ENCODE measurements at places on chromosomes 3 and 15.

GRCh38 chr3:399647-400046, 203.1 kb downstream of the CHL1 start:
- no peak for DNase-seq

- no peak for DNase-seq
Measured at GRCh38 chr3:98326945-98327344, 26.7 kb upstream of the OR5K4 start.

- no peak for DNase-seq
Measured at GRCh38 chr15:70151462-70151861, 53.7 kb upstream of the TLE3 start.

- no peak for DNase-seq
Measured at GRCh38 chr15:37106490-37107001, 6.2 kb upstream of the MEIS2 start.

GRCh38 chr15:85356276-85356675, 24.1 kb upstream of the AKAP13 start:
- no peak for DNase-seq

DNA sequence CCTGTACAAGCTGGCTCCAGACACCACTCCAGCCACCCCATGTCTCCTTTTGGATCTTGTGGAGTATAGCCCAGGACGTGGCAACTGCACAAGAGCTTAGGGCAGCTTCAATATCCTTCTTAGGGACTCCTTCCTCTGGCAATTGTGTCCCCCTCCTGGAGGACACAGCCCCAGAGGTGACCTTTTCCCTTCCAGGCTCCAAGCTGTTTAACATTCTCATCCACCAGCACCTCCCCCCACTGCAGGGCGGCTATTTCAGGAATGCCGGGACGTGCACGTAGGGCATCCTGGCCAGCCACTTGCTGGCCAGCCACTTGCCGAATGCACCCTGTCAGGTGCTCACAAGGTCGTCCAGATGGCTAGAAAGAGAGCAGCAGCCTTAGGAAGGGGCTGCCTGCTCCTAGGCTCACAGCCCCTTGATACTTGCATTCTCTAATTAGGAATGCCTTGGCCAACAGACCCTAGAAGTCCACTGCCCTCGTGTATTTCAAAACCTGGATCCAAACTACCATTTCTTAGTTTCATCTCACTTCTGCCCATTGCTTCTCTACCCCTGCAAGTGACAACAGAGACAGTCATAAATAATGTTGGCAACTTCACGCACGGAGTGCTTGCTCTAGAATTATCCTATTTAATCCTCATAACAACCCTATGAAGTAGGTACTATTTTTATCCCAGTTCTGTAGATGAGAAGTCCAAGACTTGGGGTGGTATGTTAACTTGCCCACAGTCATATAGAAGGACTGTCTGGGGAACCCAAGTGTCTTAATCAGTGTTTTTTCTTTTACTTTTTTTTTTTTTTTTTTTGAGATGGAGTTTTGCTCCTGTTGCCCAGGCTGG, 24.5 kb upstream of the IDH2 start:
- no peak for DNase-seq

- DNase-seq, result no peak
Measured at GRCh38 chr3:147008886-147009285, 397.5 kb downstream of the ZIC4 start.

DNA sequence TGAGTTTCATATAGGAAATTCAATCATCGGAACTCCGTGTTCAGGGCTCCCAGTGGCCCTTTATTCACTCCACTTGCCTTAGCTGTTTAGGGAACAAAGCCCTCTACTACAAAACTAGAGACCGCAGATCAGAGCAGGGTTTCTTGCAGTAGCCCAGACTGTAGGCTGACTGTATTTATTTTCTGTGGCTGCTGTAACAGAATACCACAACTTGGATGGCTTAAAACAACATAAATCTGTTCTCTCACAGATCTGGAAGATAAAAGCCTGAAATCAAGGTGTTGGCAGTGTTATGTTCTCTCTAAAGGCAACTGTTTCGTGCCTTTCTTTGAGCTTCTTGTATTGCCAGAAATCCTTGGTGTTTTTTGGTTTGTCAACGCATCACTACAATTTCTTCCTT, 479.0 kb downstream of the AGBL1 start:
- DNase-seq, result no peak

GRCh38 chr3:81154611-81155143, 606.8 kb downstream of the GBE1 start:
- DNase-seq, result no peak

GRCh38 chr3:114856835-114857234, 290.3 kb downstream of the ZBTB20 start:
- DNase-seq, result no peak

GRCh38 chr3:69538281-69538680, 152.4 kb upstream of the FRMD4B start:
- DNase-seq, result no peak

DNA sequence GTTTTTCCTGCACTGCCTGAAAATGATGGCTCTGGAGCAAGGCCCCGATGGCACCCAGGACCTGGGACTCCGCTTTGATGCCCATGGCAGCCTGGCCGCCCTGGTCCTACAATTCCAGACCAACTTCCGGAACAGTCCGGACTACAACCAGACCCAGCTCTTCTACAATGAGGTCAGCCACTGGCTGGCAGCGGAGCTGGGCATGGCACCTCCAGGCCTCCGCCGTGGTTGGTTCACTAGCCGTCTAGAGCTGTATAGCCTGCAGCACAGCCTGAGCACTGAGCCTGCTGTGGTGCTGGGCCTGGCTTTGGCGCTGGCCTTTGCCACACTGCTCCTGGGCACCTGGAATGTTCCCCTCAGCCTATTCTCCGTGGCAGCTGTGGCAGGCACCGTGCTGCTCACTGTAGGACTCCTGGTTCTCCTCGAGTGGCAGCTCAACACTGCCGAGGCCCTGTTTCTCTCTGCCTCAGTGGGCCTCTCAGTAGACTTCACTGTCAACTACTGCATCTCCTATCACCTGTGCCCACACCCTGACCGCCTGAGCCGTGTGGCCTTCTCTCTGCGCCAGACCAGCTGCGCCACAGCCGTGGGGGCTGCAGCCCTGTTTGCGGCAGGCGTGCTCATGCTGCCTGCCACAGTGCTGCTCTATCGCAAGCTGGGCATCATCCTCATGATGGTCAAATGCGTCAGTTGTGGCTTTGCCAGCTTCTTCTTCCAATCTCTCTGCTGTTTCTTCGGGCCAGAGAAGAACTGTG, 10.9 kb downstream of the DISP2 start:
- no peak for DNase-seq

GRCh38 chr3:73399106-73399505, 225.6 kb downstream of the PDZRN3 start:
- no peak for DNase-seq

DNA sequence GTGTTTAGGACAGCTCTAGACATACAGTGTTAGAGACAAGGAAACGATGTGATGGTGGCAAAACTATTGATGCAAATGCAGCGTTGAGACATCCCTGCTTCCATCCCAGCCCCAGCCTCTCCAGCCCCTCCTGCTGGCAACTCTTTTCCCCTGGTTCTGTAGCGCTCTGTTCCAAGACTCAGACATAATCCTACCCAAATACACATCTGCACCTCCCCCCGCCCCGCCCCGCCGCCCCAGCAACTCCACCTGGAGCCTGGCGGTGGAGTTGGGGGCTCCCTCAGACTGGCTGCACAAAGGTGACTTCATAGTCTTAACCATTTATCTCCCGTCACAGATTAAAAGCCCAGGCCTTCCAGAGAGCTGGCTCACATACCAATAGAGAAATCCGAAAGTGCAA, 7.2 kb upstream of the SEC22A start:
- DNase-seq, result no peak

DNA sequence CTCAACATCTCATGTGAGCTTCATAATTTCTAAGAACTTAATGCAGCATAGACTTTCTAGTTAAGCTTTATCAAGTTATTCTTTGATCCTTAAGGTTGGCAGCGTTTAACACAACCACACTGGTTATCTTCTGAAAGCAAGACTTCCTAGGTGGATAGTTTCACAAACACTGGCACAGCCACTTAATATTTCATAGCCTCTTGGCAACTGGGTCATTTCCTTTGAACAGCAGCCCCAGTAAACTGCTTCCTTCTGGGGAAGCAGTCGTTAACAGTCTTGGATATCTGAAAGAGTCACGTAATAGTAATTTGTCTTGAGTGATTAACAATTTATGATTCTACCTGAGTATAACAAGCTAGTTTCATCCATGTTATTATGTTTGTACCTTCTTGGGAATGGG, 45.9 kb upstream of the ABHD10 start:
- no peak for DNase-seq

- no peak for DNase-seq
Measured at GRCh38 chr3:31705736-31706135, 173.0 kb downstream of the STT3B start.

DNA sequence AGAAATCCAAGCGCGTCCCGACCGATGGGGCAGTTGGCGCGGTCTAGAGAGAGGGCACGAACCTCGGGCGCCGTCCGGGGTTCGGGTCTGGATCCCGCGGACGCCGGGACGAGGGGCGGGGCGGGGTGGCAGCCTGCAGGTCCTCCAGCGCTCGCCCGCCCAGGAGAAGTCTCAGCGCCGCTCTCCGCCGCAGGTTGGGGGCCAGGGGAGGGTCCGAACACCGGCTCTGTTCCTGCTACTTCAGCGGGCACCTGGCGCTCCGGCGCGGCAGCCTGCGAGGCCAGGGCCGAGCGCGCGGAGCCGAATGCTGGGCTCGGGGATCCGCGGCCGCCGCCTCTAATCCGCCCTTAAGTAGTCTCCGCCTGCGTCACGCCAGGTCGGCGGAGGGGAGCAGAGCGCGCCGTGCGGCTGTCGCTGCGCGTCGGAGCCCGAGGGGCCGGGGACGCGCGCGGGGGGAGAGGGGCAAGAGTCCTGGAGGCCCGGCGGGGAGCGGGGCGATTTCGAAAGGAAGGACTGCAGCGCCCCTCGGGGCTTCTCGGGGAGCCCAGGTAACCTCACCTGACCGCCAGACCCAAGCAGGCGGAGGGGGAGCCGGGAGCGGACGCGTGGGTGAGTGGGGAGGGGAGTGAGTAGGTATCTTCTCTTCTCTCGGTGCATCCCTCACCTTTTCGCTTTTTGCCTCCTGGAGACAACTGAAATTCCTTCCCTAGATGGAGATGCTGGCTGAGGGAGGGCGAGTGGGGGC, at the start of gene GJD2:
GJD2 (minus strand) TSS at position 325 of the 745 bp plus-strand sequence. CDS start 510 bp downstream, outside the sequence.
- DNase-seq, result no peak

DNA sequence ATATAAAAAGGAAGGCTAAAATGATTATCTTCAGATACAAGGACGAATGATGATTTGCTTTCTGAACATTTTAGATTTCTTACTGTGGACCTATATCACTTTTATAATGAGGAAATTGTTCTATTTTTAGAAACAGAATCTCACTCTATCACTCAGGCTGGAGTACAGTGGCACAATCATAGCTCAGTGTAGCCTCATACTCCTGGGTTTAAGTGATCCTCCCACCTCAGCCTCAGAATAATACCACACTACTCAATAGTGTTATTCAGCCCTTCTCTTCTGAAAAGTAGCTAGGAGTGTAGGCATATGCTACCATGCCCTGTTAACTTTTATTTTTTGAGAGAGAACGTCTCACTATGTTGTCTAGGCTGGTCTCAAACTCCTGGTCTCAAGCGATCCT, 15.8 kb downstream of the DNAJC13 start:
- DNase-seq, result no peak

DNA sequence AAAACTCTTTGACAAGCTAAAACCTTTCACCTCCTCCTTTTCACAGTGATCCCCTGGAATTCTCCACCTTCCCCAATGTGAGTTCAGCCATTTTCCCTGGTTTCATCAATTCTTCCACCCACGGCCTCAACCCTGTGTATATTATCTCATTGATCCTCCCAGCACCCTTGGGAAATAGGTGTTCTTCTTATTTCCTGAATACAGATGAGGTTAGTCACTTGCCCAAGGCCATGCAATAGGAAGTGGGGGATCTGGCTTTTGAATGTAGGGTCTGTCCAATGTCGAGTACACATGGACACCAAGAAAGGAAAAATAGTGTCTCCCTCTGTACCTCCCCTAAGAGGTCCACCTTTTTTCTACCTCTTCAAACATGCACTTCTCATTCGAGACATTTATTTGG, 262.8 kb upstream of the ST8SIA2 start:
- no peak for DNase-seq

DNA sequence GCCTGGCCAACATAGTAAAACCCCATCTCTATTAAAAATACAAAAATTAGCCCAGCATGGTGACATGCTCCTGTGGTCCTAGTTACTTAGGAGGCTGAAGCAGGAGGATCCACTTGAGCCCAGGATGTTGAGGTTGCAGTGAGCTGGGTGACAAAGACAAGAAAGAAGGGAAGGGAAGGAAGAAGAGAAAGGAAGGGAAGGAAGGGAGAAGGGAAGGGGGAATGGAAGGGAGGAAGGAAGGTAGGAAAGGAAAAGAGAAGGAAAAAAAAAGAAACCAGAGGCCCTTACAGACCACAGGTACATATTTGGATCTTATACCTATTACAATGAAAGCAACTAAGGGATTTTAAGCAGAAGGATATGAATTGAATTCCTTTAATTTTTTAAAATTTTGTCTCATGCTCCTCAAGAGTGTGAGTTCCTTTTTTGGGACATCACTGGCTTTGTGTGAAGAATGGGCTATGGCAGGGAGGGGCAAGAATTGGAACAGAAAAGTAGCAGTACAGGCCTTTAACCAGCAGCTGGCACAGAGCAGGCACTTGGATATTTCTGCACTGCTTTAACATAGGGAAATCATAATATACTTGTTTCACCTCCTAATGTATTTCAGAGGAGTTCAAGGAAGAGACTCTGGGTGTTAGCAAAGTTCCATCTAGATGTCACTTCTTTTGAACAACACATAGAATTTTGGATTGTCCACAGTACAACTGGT, 7.9 kb downstream of the RAB27A start:
- no peak for DNase-seq

GRCh38 chr15:50594311-50594710, 47.8 kb upstream of the USP50 start:
- DNase-seq, result no peak

DNA sequence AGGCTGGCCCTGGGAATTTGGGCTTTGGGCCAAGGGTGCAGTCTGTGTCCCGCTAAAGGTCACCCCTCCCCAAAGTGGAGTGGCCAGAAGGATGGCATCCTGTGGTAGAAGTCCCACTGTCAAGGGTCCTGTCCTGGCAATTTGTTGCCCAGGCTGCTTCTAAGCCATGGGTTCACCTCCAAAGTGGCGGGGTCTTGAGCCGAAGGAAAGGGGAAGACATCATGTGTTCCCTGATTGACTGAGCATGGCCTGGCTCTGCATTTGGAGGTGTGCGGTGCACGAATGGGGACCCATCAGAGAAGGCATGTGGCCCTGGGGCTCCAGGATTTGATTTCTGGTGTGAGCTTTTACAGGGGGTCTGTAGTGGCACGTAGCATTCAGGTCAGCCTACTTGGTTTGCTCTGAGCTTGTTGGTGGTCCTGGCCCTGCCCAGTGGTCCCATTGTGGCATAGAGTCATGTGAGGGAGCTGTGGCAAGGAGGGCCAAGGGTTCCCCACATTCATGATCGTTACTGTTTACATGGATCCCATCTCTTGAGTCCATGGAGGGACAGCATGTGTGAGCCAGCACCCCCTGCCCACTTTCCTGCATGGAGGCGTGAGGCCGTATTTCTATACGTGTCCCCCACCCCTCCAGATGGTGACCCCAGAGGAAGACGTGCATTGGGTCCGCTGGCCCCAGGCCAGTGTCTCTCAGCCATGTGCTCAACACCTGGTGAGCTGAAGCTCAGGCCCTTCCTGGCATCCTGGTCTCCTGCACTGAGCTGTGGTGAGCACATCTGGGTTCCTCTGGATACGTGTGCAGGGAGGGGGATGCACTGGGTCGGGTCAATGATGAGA, 225.1 kb downstream of the SNRPN start:
- no peak for DNase-seq

- no peak for DNase-seq
Measured at GRCh38 chr15:77179541-77179998, 108.7 kb upstream of the TSPAN3 start.
